HFFc6 (cell line): ENCODE measurements at places on chromosomes 16 and 17.

- no peaks in the 10 kb centered on the region; the same call in 1 of the 2 replicates for H3K27me3 ChIP-seq
- 0 out of 2 replicates have a peak overlapping the region, but pooled peaks have one; percentile 36 for H3K27ac ChIP-seq
Measured at GRCh38 chr17:77256710-77257109, 115.9 kb downstream of the SEC14L1 start.

GRCh38 chr16:54620197-54620596 lies 310.5 kb upstream of the IRX5 start:
- H3K27ac ChIP-seq: no peak overlapping the region
- H3K4me3 ChIP-seq: no peak overlapping the region
- no peaks in the 10 kb centered on the region for H3K36me3 ChIP-seq
- H3K4me1 ChIP-seq: no peaks in the 10 kb centered on the region

DNA sequence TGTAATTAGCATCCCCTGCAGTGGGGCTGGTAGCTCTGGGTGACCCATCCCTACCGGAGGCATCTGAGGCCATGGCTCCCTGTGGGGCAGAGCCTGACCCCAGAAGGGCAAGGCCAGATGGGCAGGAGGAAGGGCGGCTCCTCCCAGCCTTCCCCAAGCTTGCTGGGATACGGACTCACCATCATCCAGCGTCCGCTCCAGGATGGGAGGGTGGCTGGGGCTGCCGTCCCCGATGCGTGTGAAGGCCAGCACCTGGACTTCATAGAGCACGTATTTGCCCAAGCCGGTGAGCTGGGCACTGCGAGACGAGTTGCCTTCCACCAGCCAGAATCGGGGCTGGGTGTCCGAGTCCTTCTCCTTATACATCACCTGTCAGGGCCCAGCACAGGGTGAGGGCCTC lies 81.6 kb upstream of the CDC42EP4 start:
- no peak overlapping the region for H3K27ac ChIP-seq
- no peak for DNase-seq
- H3K4me1 ChIP-seq: peaks cover 2% of the 10 kb centered on the region
- H3K4me3 ChIP-seq: no peak overlapping the region
- H3K27me3 ChIP-seq: peaks cover 18% of the 10 kb centered on the region

GRCh38 chr16:64705443-64705842 lies 416.4 kb downstream of the CDH11 start:
- peaks cover 12% of the 10 kb centered on the region for H3K4me1 ChIP-seq
- H3K27me3 ChIP-seq: peaks cover 3% of the 10 kb centered on the region; the same call in 1 of the 2 replicates
- no peak overlapping the region for H3K4me3 ChIP-seq
- no peak overlapping the region for H3K27ac ChIP-seq

DNA sequence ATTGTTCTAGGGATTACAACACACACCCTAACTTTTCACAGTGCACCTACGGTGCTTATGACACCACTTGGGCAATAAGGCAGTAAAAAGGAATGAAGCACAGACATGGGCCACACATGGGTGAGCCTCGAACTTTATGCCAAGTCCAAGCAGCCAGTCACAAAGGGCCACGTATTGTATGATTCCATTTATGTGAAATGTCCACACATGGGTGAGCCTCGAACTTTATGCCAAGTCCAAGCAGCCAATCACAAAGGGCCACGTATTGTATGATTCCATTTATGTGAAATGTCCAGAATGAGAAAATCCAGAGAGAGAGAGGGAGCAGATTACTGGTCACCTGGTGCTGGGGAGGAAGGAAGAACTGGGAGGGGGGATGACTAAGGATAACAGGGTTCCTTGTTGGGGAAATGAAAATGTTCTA lies 22.2 kb downstream of the RMI2 start:
- H3K27me3 ChIP-seq: no peaks in the 10 kb centered on the region
- peaks cover 35% of the 10 kb centered on the region for H3K4me1 ChIP-seq
- DNase-seq: no peak
- no peak overlapping the region for H3K4me3 ChIP-seq
- no peak overlapping the region for H3K27ac ChIP-seq

DNA sequence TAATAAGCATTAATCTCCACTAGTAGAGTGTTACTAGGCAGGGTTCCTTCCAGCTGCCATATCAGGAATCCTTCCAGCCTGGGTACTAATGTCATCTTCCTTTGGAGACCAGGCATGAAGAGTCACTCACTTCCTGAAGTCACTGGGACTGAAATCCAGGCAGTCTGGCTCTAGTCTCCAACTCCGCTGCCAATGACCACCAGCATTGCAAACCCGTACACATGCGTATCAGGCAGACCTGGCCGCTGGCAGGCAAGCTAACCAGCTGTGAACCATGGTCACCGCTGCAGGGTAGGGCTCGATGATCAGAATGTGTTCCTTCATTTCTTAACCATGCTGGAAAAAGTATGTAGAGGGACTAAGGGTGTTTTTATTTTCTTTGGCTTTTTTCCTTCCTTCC lies 255.5 kb downstream of the CDH13 start:
- H3K36me3 ChIP-seq: no peaks in the 10 kb centered on the region
- H3K27ac ChIP-seq: no peak overlapping the region
- no peak overlapping the region for H3K4me3 ChIP-seq
- H3K27me3 ChIP-seq: no peaks in the 10 kb centered on the region; the same call in 1 of the 2 replicates

DNA sequence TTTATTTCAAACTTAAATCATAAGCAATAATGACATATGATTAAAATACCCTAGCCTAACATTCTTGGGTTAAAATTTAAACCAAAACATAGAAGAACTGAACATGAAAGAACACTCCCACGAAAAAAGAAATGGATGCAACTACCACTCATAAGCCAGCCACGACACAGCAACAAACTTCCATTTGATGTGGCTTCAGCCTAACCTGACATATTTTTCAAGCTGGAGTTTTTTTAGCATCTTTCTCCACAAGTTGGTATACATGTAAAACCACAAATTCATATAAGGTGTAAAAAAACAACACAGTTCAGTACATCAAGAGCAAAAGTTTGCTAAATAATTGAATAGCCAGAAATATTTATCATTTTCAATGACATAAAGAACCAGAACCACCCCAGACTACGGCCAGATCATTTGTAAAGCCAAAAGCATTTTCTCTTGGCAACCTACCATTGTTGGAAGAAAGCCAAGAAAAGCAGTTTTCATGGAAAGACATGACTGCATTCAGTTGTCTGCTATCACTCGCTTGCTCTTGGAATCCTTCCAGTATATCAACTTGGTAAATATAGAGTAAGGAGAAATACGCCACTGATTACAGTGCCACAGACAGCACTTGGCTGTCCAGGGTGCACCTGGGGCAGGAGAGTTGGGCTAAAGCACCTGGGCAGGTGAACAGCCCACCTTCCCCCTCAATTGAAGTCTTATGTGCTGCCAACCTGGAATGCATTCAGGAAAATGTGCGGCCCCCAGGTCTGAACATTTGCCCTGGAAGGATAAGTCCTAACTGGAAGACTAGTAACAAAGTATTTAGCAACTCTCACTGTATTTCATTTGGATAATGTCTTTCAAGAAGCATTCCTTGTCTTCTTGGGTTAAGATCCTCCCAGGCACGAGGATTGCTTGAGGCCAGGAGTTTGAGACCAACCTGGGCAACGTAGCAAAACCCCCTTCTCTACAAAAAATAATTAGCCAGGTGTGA lies 60.5 kb downstream of the CREBBP start:
- peaks cover 83% of the 10 kb centered on the region for H3K4me1 ChIP-seq
- no peaks in the 10 kb centered on the region; the same call in 1 of the 2 replicates for H3K27me3 ChIP-seq
- H3K27ac ChIP-seq: peak overlapping the region; percentile 62
- peak; percentile 93 for DNase-seq
- peak overlapping the region; percentile 51 for H3K4me3 ChIP-seq

DNA sequence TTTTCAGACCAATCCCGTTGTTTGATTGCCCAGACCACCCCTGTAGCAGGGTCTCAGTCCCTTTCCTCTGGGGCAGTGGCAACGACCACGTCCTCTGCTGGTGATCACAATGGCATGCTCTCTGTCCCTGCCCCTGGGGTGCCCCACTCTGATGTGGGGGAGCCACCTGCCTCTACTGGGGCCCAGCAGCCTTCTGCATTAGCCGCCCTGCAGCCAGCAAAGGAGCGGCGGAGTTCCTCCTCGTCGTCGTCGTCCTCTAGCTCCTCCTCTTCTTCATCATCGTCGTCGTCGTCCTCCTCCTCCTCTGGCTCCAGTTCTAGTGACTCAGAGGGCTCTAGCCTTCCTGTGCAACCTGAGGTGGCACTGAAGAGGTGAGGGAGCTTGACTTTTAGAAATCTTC lies 9.2 kb downstream of the ELOB start:
- H3K36me3 ChIP-seq: peaks cover 72% of the 10 kb centered on the region
- H3K27me3 ChIP-seq: peaks cover 18% of the 10 kb centered on the region
- H3K4me1 ChIP-seq: peaks cover 38% of the 10 kb centered on the region

GRCh38 chr17:17503566-17504130 lies 7.5 kb upstream of the RASD1 start:
- H3K27ac ChIP-seq: no peak overlapping the region
- DNase-seq: no peak

DNA sequence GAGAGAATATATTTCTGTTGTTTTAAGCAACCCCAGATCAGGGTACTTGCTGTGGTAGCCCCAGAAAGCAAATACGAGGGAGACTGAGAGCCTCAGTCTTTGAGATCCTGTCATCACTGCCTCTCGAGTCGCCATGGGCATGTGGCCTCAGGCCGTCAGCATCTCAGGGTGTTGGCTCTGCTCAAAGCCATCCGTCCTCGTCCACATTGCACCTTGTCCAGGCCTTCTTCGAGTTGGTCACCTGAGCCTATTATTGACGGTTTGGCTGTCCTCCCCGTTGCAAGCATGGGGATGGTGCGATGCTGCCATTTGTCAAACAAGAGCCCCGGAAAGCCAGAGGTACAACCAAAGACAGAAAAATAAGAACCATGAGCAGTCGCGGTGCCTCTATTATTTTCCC lies 136.9 kb downstream of the IRF8 start:
- H3K27me3 ChIP-seq: peaks cover 52% of the 10 kb centered on the region
- H3K36me3 ChIP-seq: peaks cover 4% of the 10 kb centered on the region; the same call in 1 of the 2 replicates
- DNase-seq: no peak
- H3K27ac ChIP-seq: no peak overlapping the region
- H3K4me3 ChIP-seq: no peak overlapping the region

GRCh38 chr16:48420437-48420836 lies 35.2 kb upstream of the SIAH1 start:
- peaks cover 6% of the 10 kb centered on the region; the same call in 1 of the 2 replicates for H3K27me3 ChIP-seq
- no peak for DNase-seq
- H3K4me3 ChIP-seq: no peak overlapping the region
- H3K4me1 ChIP-seq: peaks cover 7% of the 10 kb centered on the region

DNA sequence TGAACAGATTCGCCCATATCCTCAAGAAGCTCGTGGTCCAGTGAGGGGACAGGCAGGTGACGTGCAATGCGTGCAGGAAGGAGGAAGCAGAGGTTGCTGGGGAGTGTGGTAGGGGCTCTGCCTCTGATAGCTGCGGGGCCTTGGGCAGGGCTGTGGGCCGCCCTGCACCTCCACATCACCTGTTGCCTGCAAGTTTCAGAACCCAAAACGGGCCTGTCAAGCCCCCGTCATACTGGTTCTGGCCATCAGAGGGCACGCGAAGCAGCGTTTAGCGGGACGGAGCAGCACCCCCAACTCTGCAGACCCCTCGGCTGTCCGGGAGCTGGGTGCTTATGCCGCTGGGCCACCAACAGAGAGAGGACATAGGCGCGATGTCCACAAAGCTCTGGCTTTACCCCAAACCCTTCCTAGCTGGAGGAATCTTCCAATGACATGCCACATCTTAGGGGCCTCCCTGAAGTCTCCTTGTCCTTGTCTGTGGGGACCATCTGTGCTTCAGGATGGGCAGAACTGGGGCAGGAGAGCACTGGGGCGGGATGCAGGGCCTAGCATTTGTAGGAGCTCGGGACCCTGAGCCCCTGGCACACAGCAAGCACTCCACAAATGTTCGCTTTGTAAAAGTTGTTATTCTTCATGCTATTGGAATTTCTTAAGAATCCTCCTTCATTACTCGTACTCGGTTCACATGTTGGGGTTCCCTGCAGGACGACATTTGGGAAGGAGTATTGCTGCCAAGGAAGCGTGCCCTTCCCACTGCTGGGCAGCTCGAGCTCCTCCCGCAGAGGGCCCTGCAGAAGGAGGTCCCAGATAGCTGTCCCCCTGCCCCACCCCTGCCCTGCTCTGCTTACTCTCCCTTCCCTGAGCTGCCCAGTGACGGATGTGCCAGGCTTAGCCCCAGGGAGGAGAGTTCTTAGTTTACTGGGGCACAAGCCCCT lies 64.3 kb downstream of the CNGB1 start:
- H3K27me3 ChIP-seq: peaks cover 35% of the 10 kb centered on the region
- no peak overlapping the region for H3K27ac ChIP-seq
- peaks cover 15% of the 10 kb centered on the region for H3K4me1 ChIP-seq
- H3K36me3 ChIP-seq: no peaks in the 10 kb centered on the region
- DNase-seq: no peak

- no peak overlapping the region for H3K4me3 ChIP-seq
- no peaks in the 10 kb centered on the region for H3K36me3 ChIP-seq
- DNase-seq: no peak
- H3K4me1 ChIP-seq: no peaks in the 10 kb centered on the region
- H3K27me3 ChIP-seq: peaks cover 30% of the 10 kb centered on the region
- no peak overlapping the region for H3K27ac ChIP-seq
Measured at GRCh38 chr17:1936766-1937165, 88.4 kb downstream of the RTN4RL1 start.

DNA sequence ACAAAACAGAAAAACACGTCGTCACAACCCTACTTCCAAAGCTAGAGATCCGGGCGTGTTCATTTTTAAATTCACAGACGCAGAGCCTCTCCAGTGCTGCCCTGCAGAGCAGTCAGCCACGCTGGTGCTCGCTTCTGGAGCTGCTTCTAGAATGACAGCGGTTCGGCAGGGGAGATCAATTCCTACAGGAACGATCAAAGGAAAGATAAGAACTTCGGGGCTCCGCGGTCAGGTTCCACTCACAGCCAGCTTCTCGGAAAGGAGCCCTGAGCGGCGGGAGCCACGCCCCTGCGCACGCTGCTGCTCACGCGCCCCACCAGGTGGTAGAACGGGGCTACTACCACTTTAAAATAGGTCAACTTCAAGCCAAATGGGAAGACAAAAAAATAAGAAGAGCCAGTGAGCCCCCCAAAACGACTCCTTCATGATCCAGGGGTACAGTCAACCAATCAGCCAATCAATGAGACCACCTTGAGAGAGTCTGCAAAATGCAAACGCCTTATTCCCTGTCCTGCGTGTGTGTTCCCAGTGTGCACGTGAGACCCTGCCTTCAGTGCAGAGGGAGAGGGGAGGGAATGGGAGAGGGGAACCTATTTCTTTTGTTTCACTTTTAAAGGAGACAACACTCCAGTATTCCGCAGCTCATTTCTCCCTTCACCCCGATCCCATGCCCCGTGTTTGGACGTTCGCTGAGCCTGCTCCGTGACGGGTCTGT lies 209.7 kb downstream of the RBFOX3 start:
- no peak overlapping the region for H3K27ac ChIP-seq
- H3K4me3 ChIP-seq: peak overlapping the region; percentile 81
- DNase-seq: peak; percentile 37
- peaks cover 11% of the 10 kb centered on the region for H3K4me1 ChIP-seq
- H3K36me3 ChIP-seq: no peaks in the 10 kb centered on the region

DNA sequence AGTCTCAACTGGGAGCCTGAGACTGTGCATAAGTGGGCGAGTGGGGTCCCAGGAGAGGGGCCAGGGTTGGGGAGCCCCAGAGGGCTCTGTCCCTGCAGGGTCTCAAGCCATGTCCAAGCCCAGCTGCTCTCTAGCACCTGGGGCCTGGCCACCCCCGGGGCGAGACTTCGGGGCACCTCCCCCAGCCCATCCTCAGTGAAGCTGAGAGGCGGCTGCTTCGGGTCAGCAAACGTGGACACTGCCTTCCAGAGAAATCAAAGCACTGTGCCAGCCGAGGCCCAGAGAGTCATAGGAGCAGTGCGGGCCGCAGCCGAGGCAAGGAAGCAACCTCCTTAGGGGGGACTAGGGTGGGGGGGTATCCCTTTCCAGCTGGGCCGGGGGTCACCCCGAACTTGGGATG lies 77.5 kb downstream of the ENGASE start:
- no peak overlapping the region for H3K27ac ChIP-seq
- DNase-seq: no peak
- H3K36me3 ChIP-seq: no peaks in the 10 kb centered on the region
- no peaks in the 10 kb centered on the region for H3K4me1 ChIP-seq
- peaks cover 20% of the 10 kb centered on the region for H3K27me3 ChIP-seq
